ENCODE measurements at places on chromosomes 7 and 10. TPM values are rescaled to one million over a fixed set of nuclear protein-coding genes. Genes with fewer than 3 reads are reported as not detected.
A peak's percentile ranks its signal among the peaks of the same experiment; 100 is the strongest.

GRCh38 chr7:46034056-46034768 lies 113.1 kb upstream of the IGFBP3 start:
- no peak for DNase-seq

DNA sequence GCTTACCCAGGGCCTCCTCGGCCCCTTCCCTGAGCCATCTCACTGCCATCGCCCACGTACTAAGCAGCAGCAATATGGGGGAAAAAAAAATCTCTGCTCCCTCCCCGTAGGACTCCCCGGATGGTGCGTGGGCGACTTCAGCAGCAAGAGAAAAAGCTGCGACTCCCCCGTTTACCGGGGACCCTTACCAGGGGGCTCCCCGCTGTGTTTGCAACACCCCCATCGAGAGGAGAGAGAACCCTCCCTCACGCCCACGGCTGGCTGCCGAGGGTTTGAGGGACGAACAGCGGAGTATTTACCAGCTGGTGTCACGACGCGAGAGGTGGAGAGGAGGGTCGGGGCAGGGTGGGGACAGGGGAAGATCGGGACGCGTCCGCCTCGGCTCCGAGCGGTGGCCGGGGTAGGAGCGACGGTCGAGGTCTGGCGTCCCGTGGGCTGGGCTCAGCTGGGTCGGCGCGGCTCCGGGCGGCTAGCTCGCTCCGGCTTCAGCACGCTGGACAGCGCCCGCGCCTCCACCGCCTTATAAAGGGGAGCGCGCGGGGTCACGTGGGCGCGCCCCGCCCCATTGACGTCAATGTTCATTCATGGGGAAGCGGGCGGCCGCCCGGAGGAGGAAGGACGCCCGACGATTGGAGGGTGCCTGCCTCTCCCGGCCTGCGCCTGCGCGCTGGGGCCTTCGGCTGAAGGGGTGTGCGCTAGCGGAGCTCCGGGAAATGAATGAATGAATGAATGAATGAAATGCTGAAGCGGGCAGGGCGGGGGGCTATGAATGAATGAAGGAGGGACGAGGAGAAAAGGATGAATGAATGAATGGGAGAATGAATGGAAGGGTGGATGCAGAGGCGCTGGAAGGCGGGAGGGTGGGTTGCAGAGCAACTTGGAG lies at the start of gene VGF:
Gene VGF (minus strand): TSS at position 495 of the 883 bp plus-strand sequence. CDS start 726 bp downstream, outside the sequence.
- DNase-seq, result peak; percentile 100

- no peak for DNase-seq
Observed at GRCh38 chr10:47282657-47283018, 17.4 kb upstream of the GDF10 start.

DNA sequence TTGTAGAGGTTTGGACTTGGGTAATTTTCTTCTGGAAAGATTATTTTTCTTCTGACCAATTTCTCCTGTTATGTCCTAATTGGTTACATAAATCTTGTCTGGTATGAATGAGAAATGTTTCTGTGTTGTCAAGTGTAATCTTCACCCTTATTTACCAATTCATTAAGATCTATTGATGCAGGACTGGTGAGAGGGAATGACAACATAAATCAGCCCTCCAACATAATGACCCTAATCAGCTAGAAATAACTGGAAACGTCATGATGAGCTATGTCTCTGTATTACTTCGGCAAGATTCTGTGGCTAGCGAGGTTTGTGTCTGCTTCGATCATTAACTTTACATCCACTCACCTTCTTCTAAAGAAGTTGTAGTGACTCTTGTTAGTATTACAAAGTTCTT lies 3.5 kb downstream of the FOXP2 start:
- DNase-seq, result no peak

DNA sequence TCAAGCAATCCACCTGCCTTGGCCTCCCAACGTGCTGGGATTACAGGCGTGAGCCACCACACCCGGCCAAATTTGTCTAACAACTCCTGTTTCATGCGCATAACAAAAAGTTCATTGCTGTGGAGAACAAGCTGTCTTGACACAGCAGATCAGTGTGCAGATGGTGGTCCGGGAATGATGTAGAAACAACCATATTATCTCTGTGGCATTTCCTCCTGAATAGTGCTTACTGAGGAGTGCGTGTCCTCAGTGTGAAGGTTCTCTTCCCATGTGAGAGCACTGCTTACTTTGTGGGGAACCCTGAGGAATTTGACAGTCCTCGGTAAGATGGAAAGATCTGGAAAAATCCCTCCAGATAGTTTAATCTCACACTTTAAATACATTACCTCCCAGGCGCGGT lies 30.3 kb upstream of the ZNF438 start:
- no peak for DNase-seq

- no peak for DNase-seq
Observed at GRCh38 chr7:33562996-33563395, 342.3 kb upstream of the BMPER start.

DNA sequence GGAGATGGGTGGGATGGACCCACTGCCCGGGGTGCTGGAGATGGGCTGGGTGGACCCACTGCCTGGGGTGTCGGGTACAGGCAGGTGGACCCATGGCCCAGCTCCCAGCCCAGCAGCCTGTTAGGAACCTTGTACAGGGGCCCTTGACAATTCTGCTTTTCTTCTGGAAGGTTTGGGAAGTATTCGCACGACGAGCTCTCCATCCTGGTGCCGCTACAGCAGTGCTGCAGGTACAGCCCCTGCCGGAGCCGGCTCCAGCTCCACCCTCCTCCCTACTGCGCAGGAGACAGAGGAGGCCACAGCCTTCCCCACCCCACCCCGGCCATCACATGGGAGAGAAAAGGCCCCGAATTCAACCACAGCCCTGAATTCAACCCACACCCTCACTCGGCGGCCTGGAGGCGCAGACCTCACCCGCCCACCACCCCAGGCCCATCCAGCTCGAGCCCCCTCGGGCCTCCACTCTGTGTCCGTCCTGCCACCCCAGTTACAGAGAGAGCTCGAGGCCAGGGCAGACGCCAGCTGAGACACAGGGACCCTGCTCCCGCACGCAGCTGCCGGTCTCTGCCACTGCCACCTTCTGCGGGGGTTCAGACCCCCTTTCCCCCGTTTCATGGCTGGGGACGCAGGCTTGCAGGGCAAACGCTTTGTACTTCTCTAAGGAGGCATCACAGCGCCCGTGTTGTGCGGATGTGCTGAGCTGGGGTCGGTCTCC lies 31.3 kb upstream of the FOXL3 start:
- no peak for DNase-seq

GRCh38 chr7:7207876-7208275 lies 25.5 kb downstream of the C1GALT1 start:
- DNase-seq, result no peak

DNA sequence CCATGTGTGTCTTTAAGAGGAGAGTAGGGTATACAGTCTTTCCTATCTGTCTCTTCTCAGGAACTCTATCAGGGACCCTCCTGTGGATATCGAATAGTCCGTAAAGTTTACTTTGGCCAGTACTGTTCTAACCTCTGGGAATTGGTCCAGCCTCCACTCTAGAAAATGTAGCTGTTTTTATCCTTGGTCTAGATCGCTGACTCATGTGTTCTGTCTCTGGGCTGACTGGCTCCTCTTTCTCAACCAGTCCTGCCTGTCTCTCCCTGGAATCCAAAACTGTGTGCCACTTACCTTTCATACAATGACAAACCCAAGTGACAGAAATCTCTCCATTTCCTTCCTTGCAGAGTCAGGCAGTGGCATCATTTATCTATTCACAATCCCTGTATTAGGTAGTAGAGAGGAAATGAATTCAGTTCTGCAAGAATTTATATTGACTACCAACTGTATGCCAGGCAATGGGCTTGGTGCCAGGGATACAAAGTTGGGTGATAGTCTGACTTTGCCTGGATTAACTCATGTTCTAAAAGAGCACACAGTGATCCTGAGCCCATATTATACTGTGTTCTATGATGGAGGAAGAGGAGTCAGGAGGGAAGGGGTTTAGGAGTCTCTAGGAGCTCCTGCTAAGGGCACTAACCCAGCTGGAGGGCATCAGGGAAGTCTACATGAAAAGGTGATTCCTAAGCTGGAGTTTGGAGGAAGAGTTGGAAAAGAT lies 232.7 kb downstream of the LRMDA start:
- DNase-seq, result no peak

SLC25A40 gene
- 17.0 TPM for total RNA-seq

ARHGAP19 gene
- 9.8 TPM for total RNA-seq

OR13A1 gene
- not detected for total RNA-seq

LIPK gene
- total RNA-seq, result not detected

CPA1 gene
- total RNA-seq, result not detected
